Fibroblast of pulmonary artery (primary cell): ENCODE measurements at places on chromosomes 12 and 14.

GRCh38 chr12:93415723-93416464 is 25.9 kb downstream of the UBE2N start:
- DNase-seq: peak; percentile 58

GRCh38 chr14:94173471-94173884 is 644 bp upstream of the PPP4R4 start:
- DNase-seq: no peak

- DNase-seq: no peak
Observed at GRCh38 chr12:23775208-23775607, 174.3 kb downstream of the SOX5 start.

DNA sequence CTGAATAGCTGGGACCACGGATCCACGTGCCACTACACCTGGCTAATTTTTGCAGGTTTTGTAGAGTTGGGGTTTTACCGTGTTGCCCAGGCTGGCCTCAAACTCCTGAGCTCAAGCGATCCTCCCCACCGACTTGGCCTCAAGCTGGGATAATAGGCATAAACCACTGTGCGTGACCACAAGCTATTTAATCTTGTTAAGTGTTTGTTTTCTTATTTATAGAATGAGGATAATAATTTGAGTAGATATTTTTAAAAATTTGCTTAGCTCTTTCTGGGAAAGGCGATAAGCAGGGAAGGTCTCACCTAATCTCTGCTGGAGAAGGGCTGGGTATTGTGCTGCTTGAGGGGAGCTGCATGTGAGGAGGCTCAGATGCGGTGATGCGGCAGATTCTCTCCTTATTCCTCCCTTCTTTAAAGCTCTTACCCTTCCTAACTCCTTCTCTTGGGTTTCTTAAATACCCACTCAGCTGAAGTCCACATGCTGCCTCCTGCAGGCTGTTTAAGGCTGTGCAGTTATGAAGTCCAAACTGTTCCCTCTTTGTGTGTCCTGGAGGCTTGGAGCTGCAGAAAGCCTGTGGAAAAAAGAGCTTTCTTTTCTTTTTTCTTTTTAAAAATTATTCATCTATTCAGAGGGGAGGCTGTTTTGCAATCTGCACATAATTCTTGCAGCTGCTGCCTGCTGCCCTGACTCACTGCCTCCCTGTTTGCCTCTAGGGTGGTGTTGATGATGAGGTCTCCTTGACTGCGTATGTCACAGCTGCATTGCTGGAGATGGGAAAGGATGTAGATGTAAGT is 37.9 kb downstream of the A2ML1 start:
- peak; percentile 67 for DNase-seq

DNA sequence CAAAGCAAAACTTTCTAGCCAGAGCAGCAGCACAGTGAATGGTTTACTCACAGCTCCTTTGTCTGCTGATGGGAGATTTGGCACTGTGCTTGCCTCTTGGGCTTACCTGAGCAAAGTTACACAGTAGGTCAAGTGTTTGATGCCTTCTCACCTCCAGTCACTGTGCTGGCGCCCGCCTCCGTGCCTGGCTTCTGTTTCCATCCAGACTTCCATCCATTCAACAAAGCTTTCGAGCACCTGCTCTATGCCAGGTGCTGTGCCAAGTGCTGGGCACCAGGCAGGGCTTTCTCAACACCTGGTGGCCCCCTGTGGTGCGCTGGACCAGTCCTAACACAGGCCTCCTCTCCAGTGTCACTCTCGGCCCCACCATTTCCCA is 199.2 kb upstream of the EEA1 start:
- no peak for DNase-seq

DNA sequence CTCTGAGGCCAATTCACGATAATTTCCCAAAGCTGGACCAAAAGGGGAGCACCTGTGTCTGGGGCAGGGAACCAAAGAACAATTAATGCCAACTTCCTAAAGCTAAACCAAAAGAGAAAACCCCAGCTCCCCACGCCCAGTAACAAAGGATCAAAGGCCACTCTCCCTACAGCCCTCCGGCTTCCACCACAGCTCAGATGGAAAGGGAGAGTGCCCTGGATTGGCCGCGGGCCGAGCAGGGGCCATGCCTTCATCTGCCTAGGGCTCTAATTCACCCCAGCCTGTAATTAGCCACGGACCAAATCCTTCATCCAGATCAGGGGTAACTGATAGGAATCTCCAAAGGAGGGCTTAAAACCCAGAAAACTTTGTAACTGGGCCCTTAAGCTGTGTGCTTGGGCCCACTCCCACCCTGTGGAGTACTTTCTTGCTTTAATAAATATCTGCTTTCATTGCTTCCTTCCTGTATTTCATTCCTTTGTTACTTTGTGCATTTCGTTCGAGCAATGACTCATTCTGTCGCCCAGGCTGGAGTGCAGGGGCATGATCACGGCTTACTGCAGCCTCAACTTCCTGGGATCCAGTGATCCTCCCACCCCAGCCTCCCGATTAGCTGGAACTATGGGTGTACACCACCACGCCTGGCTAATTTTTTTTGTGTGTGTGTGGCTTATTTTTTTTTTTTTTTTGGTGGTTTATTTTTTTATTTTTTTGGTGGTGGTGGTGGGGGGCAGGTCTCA is 65.5 kb upstream of the PPP4R3A start:
- DNase-seq: no peak

DNA sequence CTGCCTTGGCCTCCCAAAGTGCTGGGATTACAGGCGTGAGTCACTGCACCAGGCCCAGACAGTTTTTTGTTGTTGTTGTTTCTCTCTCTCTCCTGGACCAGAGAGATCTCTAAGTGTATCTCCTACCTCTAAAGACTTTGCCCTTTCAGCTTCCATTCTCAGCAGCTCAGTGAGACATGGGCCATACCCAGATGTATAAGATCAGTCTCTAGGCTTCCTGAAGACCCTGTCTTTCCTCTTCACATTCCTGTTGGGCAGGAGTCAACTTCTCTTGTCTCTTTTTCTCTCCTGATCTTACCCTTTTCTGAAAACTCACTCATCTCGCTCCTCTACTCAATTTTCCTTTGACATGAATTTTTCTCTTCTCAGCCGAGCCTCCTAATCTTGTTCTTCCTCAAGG is 42.0 kb downstream of the KCNK13 start:
- no peak for DNase-seq

GRCh38 chr14:64676410-64677008 is 27.7 kb upstream of the PLEKHG3 start:
- DNase-seq: no peak

GRCh38 chr14:58098507-58098906 is 53.5 kb downstream of the ARMH4 start:
- DNase-seq: no peak

GRCh38 chr12:25932971-25933370 is 25.5 kb upstream of the RASSF8 start:
- DNase-seq: no peak

DNA sequence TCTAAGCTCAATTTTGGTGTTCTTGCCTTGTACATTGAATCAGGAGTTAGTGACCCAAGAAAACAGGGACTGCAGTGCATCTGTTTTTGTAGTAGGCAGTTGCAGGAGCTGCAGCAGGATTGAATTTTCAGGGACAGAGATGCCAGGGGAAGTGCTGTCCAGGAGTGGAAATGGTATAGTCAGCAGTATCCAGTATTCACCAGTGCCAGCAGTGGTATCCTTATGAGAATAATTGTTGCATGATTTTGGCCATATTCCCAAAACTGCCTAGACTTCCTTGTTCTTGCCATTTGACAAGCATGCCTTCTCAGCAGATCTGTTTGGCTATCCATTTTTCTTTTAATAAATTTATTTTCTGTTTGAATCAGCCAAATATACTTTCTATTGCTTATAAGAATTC is 18.6 kb upstream of the ABCD2 start:
- DNase-seq: peak; percentile 5

GRCh38 chr12:120376934-120377572 is 8.1 kb upstream of the MSI1 start:
- DNase-seq: no peak

GRCh38 chr14:80942191-80942600 is 658 bp upstream of the CEP128 start:
- DNase-seq: no peak

GRCh38 chr12:57553343-57554202 is 3.7 kb downstream of the KIF5A start:
- no peak for DNase-seq

- DNase-seq: peak; percentile 53
Observed at GRCh38 chr14:68359837-68360552, 432.9 kb downstream of the ZFP36L1 start.

DNA sequence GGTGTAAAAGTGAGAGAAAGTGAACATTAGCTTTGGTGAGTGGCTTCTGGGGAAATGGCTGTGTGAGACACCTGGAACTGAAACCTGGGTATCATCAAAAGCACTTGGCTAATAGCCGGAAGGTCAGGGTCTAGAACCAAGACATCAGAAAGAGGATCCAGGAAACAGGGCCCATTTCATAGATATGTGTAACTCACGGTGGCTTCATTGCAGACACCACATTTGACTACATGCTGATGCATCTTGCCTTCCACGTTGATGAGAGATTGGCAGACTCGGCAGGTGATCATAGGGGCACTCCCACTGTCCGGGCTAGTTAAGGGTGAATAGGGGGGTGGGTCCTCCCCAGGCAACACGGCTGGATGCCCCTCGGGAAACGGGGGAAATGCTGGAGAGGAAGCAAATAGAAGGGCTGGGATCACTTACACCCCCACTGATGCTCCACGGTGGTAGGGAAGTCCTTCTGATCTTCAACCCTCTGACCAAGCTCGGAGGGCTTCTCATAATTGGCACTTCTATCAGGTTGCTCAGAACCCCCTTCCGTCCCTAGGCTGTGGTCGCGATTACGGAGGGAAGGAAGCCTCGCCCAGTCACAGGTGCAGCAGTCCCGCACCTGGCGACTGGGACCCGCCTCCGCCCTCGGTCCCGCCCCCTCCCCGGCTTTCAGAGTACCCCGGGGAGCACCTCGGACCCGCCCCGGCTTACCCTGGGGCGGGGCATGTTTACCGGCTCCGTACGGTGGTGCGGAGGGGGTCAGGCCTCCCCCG is 593 bp downstream of the PIP4P1 start:
- DNase-seq: no peak

GRCh38 chr14:43418324-43418723 is 1088.8 kb downstream of the FSCB start:
- DNase-seq: peak; percentile 3

- DNase-seq: no peak
Observed at GRCh38 chr14:36408388-36408787, 88.0 kb upstream of the MBIP start.

GRCh38 chr12:102512523-102512922 is 32.2 kb upstream of the IGF1 start:
- DNase-seq: no peak

DNA sequence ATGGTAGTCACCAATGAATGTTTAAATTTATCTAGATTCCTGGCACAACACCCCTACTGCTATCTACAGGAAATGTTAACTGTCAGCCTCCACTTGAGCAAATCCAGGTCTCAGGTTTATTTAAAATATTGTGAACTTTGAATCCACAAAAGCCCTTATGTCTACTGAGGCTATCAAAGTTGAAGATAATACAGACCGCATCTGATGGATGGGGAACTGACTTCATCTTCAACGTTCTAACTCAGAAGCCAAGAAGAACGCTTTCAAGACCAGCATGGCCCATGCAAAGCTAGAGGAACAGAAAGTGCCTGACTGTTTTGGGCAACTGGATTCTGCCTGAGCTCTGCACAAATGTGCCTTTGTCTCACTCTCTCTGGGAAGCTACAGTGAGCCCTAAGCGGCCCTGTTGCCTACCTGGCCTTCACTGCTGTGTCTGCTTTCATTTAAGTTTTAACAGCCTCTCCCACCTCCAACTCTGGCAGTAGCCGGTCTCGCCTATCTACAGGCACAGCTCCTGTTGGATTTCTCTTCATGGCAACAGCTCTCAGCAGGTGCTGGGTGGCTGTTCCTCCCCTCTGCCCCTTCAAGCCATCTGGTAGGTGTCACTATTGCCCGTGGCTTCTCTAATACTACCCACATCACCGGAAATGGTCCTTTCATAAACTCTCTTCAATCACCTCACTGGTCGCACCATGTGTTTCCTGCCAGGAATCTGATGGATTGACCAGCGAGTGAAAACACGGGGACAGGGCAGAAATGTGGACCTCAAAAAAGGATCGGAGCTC is 112.1 kb upstream of the OVCH1 start:
- peak; percentile 62 for DNase-seq

- no peak for DNase-seq
Observed at GRCh38 chr12:69903548-69903947, 78.5 kb downstream of the MYRFL start.

DNA sequence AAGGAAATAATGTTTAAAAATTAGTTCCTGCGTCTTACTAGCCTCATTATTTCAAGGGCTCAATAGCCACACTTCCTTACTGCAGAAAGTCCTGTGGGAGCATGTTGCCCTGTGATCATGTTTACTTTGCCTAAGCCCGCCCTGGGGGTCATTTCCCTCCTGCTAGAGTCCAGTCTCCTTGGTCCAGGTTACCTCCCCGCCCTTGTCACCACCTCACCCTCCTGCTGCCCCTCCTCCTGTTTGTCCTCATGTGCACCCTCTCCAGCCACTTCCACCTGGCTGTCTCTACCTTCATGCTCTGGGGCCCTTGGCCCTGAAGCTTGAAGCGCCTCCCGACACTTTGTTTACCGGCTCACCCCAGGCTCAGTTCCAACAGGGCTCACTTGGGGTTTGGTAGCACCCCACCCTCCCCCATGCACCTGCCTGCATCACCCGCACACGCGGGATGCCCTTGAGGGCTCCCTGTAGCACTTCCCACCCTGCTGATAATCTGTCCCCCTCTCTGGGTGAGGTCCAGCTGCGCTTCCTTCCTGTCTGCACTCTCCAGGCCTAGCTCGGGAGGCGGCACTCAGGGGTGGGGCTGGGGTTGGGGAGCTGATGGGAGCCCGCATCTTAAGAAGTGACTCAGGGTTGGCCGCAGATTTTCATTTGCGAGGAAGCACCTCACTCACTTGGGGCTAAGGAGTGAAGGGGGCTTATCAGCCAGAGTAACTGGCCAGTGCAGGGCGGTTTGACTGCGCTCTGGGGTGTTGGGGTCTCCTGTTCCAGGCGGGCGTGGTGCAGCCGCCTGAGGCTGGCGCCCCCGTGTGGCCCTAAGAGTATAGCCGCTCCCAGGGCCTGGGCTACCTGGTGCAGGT is 40.1 kb downstream of the SMIM41 start:
- peak; percentile 16 for DNase-seq

GRCh38 chr12:112170376-112170775 is 45.0 kb downstream of the TRAFD1 start:
- DNase-seq: peak; percentile 12
